ENCODE measurements at places on chromosomes 5 and 9.

- DNase-seq = peak; percentile 84
Observed at GRCh38 chr9:134698587-134699342, 57.2 kb downstream of the COL5A1 start.

GRCh38 chr9:5764130-5764868 is 68.6 kb downstream of the ERMP1 start:
- DNase-seq = no peak

DNA sequence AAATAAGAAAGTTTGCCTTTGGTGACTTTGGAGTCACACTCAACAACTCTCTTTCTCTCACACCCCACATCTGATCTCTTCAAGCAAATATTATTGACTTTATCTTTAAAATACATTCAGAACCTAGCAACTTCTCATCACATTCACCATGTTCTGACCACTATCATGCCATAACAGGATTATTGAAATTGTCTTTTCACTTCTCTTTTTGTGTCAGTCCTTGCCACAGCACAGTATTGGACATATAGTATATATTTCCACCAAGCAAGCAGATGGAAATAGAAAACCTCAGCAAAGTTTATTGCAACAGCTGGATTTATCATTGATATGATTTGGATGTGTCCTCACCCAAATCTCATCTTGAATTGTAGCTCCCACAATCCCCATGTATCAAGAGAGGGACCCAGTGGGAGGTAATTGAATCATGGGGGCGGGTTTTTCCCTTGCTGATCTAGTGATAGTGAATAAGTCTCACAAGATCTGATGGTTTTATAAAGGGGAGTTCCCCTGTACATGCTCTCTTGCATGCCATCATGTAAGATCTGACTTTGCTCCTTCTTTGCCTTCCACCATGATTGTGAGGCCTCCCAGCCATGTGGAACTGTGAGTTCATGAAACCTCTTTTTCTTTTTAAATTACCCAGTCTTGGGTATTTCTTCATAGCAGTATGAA is 26.9 kb upstream of the ITGA1 start:
- no peak for DNase-seq

- DNase-seq = no peak
Observed at GRCh38 chr9:2291980-2292704, 277.0 kb downstream of the SMARCA2 start.

DNA sequence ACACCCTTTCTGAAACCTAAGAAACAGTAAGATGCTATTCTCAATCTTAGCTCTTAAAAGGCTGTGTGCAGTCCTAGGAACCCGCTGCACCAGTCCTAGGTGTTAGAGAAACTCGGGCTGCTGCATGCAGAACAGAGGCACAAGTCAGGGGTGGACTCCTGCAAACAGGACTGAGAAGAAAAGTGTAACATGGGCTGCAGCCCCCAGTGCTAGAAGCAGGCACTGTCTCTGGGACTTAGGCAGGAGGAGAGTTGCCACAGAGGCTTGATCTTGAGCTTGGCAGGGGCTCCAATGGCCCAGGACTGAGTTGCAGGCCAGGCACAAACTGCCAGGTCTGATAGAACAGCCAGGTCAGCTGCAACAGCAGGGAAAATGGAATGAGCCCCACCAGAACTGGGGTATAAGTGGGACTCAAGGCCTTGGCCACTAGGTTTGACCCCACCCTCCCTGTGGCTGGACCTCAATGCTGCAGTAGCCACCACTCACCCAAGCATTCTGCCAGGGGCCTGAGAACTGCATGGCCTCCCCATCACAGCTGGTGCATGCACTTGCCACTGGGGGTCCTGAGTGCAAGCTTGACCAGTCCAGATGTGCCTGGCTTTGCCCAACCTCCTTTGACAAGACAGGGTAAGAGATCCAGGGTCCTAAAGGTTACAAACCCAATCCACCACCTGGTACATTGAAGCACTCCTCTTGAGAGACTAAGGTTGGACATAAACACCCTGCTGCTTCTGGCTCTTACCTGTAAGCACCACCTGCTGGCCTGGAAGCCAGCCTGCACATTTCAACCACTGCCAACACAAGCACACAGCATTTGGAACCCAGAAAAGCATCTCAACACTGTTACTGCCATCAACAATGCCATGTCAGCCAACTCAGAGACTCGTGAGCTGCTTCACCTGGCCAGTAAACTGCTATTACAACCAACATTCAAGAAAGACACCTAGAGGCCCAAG is 103.3 kb downstream of the FBXL17 start:
- DNase-seq = no peak

GRCh38 chr5:1824903-1825841 is 24.0 kb downstream of the NDUFS6 start:
- no peak for DNase-seq

DNA sequence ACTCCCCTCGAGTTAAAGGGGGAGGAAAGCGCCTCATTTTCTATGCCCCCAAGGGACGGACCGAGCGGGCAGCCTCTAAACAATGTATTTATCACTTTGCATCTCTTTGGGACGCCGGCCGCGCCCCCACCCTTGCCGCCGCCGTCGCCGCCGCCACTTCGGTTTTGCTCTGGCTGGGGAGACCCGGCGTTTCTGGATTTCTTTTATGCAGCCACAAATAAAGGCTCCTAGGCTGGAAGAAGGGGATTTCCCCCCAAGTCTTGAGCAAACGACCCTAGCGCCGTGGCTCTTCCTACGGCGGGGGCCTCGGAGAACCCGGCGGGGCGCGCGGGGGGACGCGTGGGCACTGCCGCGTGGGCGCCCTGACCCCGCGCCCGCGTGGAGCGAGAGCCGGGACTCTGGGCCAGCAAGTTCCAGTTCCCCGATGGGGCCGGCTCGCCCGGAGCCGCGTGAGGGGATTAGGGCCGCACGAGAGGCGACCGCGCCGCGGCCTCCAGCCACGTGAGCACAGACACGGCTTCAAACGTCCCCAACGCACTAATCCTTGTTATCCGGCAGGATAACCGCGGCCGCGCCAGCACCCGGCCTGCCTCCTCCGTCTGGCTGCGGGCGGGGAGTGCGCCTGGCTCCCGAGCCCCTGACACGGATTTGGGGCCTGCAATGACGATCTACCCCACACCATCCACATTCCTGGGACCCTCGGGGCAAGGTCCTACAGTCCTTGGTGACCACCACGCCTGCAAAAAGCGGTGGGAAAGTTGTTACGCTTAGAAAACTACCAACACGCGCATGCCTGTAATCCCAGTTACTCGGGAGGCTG is 7.9 kb upstream of the NEUROG1 start:
- no peak for DNase-seq

DNA sequence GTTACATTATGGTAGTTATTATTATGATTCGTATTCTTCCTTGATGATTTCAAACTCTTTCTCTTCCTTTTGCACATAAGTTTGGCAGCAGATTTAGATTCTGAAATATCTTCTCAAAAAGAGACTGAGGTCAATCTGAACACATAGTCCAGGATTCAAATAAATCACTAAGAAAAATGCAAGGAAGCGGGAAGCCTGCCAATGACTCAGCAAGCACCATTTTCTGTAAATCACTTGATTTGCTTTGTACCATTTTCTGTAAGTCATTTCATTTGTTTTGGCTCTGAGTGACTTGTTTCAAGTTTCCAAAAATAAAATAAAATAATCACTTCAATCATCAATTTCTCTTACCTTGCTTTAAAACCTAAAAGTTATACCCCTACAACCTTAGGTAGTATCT is 24.6 kb upstream of the GLIS3 start:
- no peak for DNase-seq

DNA sequence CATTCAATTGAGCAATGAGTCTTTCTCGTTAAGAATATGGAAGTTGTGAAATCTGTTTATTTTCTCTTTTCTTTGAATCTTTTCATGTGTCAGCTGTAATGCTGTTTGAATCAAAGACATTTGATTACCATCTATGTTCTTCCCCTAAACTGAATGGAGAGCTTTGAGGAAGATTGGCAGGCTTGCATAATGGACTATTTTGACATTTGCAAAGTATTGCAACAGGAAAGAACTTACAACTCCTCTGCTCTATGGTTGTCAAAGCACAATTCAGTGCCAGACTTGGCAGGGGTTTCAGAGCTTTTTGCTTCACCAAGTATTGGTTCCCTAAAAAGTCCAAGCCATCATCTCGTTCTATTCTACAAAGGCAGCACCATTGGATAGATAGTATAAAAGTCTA is 549.0 kb upstream of the NUDT12 start:
- DNase-seq = no peak

- no peak for DNase-seq
Observed at GRCh38 chr5:57774439-57774838, 291.8 kb upstream of the ACTBL2 start.

DNA sequence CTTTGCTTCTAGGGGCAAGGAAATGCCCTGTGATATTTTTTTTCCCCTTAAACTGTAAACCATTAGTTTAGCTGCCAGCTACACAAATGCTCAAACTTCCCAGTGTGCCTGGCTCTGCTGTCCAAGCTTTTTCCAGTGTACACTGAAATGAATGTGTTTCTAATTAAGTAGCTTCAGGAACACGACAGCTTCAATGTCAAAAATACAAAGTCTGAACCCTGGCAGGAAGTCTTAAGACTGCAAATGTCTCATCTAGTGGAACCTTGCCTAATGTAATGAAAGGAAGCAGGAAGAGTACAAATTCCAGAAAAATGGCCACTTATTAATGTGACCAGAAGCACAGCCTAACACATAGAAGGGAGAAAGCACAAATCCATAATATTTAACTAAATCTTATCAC is 255.2 kb downstream of the CRB2 start:
- no peak for DNase-seq

- DNase-seq = no peak
Observed at GRCh38 chr9:77866878-77867277, 164.7 kb downstream of the GNAQ start.

DNA sequence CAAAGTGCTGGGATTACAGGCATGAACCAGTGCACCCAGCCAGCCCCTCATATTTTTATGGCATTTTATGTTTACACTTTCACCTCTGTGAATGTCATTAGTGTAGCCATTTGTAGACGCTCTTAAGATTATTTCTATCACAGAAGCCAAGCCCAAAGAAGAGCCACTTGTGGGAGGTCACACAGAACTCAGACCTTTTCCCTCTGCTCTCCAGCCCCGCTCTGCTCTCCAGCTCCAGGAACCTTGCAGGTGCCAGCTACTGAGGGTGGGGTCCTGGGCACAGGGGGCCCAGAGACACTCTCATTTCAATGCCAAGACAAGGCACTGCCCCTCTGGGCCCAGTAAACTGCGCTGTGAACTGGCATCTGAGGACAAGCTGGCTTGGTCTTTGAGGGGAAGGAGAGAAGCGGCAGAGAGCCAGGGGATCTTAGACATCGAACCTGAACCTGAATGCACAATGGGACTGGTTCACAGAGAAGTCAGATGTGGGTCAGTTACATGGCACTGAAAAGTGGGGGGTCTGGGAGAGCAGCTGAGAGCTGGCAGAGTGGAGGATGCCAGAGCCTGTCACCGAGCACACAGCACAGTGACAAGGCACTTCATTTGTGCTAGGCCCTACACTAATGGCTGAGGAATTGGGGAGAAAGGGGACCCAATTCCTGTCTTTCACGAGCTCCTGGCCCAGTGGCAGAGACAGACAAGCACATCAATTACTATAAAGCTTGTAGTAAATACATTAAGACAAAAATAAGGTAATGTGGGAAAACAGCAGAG is 16.7 kb downstream of the ANXA6 start:
- DNase-seq = no peak

DNA sequence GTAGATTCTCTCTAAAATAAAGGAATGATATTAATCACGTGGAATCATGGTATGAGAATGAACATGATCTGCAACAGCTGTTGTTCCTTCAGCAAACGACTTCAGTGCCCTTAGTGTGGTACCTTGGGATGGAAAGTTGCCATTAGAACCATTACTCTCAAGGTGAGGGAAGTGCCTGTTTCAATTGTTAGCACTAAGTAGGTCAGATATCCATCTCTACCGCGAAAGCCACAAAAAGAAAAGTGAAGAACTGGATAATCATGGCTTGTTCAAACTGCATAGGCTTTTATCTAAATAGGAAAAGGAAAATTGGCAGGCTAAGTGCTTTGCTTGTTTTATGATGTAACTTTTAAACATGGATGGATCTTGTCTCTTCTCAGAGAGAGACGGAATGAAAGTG is 380.7 kb downstream of the MRPS30 start:
- no peak for DNase-seq

DNA sequence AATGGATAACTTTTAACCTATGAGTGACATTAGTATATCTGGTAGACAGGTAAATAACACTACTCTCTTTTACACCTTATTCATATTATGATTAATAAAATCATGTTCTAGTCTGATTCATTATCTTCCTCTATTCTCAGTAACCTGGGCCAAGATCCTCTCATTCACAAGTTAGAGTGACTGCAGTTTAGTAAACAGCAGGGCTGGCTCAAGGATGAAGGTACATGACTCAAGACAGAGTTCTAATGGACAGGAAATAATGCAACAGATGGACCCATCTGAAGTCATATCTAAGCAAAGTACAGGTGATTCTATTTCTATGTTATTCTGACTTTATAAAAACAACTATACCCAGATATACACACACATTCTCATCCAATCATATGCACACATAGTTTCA is 582.5 kb upstream of the CDH18 start:
- no peak for DNase-seq

DNA sequence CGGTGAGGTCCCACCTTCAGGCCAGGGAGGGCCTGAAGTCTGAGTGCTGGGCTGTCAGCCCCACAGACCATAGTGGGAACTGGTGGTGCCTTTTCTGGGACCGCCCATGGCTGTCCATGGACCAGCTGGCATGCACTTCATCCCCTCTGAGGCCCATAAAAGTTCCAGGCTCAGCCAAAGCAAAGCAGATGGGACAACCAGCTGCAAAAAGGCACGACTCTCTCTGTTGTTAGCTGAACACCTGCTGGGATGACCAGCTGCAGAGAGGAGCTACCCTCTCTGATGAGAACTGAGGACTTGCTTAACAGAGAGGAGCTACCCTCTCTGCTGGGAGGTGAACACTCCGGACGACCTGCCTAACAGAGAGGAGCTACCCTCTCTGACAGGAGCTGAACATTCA is 844.3 kb upstream of the DMAC1 start:
- no peak for DNase-seq

DNA sequence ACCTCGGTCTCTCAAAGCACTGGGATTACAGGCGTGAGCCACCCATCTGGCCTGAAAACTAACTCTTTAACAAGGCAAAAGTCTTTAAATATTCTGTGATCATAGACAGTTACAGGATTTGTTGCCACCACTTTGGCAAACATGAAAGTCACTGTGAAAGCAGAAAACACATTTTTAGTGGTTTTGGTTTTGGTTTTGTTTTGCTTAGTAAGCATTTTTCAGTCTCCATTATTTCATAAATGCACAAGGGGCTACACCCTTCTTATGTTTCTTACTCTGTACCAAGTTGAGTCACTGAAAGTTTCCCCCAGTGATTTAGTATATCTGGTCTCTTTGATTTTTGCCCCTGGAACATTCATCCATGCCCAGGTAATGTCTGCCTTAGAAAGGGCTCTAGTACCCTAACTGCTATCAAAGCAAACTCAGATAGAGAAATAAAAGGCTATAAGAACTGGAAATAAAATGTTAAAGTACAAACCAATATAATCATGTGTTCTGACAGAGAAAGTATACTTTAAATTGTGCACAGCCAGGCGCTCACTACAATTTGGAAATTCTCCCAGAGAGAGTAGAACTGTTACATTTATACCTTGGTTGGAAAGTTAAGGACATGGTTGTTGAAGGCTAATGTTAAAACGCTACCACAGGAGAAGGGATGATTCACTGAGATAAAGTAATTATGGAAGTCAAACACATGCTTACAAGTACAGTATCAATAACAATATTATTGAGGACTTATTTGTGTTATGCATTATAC is 1022.5 kb upstream of the DMAC1 start:
- DNase-seq = no peak

GRCh38 chr5:756865-757345 is 27.6 kb downstream of the ZDHHC11B start:
- no peak for DNase-seq

- no peak for DNase-seq
Observed at GRCh38 chr5:65192331-65192730, 289.4 kb downstream of the ADAMTS6 start.

GRCh38 chr5:634191-634590 is 22.1 kb downstream of the CEP72 start:
- no peak for DNase-seq

Measured in HEK293T (cell line).